ENCODE measurements at places on chromosomes 6 and 20. TPM values are rescaled to one million over a fixed set of nuclear protein-coding genes. Genes with fewer than 3 reads are reported as not detected.
A peak's percentile ranks its signal among the peaks of the same experiment; 100 is the strongest.

GRCh38 chr6:15183979-15184378, 61.9 kb upstream of the JARID2 start:
- no peak for DNase-seq
- H3K27ac ChIP-seq = no peak overlapping the region
- H3K36me3 ChIP-seq = no peaks in the 10 kb centered on the region
- H3K27me3 ChIP-seq = no peaks in the 10 kb centered on the region

SIM1 gene
- not detected for total RNA-seq

NRSN1 gene
- not detected for total RNA-seq

FLRT3 gene
- total RNA-seq = not detected

GRCh38 chr6:69768664-69769063, 28.1 kb downstream of the LMBRD1 start:
- H3K27ac ChIP-seq = no peak overlapping the region
- no peak overlapping the region for H3K4me3 ChIP-seq
- DNase-seq = no peak
- H3K27me3 ChIP-seq = no peaks in the 10 kb centered on the region

HLA-DPA1 gene
- total RNA-seq = 665 TPM

DNA sequence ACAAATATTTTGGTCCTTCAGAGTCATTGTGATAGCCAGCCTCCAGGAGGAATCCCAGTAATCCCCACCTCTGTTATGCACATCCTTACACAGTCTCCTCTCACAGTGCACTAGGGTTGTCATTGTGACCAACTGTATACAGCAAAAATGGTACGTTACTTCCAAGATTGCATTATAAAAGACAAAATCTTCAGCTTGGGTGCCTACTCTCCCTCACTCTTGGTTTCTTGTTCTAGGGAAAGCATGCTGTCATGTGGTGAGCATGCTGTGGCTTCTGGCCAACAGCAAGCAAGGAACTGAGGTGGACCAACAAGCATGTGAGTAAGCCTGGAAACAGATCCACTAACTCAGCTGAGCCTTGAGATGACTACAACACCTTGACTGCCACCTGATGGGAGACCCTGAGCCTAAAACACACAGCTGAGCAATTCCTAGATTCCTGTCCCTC, 130.1 kb upstream of the DST start:
- DNase-seq = no peak
- no peak overlapping the region for H3K4me3 ChIP-seq
- H3K4me1 ChIP-seq = no peaks in the 10 kb centered on the region
- H3K36me3 ChIP-seq = no peaks in the 10 kb centered on the region

DNA sequence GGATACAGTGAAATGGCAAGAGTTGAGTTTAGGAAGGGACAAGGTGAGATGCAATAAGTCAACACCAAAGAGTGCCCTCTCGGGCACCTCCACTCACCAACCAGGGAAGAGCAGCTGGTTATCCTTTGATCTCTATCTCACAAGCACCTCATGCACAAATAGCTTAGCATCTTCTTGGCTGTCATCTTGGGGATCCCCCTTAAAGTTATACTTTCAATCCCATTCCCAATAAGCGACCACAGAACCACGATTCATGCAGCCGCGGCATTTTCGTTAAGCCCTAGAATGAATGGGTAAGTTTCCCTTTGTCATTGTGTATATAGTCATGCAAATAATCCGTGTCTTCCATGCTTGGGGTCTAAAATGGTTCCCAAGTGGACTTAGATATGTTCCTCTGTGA, 73.5 kb downstream of the ADTRP start:
- H3K27ac ChIP-seq = no peak overlapping the region
- no peaks in the 10 kb centered on the region for H3K36me3 ChIP-seq

CD24 gene
- 113 TPM for total RNA-seq

GRCh38 chr6:2215342-2215741, 30.1 kb downstream of the GMDS start:
- DNase-seq = no peak
- no peak overlapping the region for H3K27ac ChIP-seq
- H3K4me3 ChIP-seq = no peak overlapping the region
- H3K27me3 ChIP-seq = no peaks in the 10 kb centered on the region
- no peaks in the 10 kb centered on the region for H3K4me1 ChIP-seq

DNA sequence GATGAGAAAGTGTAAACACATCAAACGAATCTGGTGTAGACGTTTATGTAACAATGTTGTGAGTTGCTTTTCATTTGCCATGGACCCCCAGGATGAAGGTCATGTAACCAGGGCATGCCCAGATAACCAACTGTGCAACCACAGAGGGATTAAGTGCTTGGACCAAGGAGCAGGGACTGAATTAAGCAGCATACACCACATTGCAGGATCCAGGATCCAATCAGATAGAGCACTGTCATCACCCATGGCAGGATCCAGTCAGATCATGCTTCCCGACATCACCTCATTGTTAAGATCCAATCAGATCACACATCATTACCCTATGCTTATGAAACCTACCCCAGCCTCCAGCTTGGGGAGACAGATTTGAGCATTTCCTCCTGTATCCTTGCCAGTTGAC, 74.3 kb upstream of the RCAN2 start:
- H3K4me1 ChIP-seq = no peaks in the 10 kb centered on the region
- no peak for DNase-seq
- H3K4me3 ChIP-seq = no peak overlapping the region
- H3K27me3 ChIP-seq = no peaks in the 10 kb centered on the region

DNA sequence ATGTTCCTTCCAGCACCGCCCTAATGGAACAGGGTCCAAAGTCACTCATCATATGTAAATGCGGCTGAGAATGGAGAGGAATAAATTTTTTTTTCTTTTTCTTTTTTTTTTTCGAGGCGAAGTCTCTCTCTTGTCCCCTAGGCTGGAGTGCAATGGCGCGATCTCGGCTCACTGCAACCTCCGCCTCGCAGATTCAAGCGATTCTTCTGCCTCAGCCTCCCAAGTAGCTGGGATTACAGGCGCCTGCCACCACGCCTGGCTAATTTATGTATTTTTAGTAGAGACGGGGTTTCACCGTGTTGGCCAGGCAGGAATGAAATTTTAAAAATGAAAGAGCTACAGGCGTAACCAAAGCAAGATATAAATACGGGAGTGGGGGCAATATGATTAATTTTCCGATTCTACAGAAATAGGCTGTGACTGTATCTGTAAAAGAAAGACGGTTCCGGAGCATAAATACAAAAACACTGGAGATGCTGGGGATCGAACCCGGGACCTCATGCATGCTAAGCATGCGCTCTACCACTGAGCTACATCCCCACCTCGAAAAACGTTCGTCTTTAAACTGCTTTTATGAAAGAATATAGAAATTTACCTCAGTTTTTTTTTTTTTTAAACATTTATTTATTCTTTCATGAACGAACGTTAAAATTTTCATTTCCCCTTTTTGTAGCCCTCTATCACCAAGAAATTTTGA, 132.2 kb downstream of the GPX5 start:
- H3K27me3 ChIP-seq = no peaks in the 10 kb centered on the region
- peaks cover 22% of the 10 kb centered on the region for H3K4me1 ChIP-seq
- peak overlapping the region; percentile 44 for H3K4me3 ChIP-seq
- DNase-seq = peak; percentile 66
- H3K36me3 ChIP-seq = no peaks in the 10 kb centered on the region

DNA sequence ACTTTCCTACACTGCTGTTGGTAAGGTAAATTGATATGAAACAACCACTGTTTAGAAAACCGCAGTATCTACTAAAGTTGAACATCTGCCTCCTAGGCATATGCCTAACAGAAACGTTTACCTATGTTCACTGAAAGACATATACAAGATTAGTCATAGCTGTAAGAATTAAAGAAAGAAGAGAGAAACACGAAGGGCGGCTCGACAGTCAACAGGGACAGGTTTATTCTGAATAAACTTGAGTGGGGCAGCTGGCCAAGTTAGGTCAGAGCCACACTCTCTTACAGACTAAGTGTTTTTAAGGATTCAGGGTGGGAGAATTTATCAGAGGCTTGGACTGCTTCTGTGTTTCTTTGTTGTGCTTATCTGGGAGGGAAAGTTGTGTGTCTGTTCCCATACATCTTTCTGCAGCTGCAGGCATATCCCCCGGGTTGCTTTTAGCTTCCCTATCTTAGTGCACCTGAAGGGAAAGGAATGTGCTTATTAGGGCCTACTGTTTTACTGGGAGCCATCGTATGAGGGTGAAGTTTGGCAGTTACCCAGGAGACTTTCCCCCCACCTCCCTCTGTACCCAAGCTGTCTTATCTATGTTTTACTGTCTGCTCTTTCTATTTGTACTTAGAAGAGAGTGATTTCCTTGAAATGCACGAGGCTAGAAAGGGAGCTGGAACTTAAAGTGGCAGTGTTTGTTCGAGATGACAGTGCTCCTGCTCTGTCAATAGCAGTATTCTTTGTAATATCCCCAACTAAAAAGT, 20.4 kb downstream of the PROCR start:
- H3K27ac ChIP-seq = no peak overlapping the region
- DNase-seq = no peak
- H3K4me1 ChIP-seq = no peaks in the 10 kb centered on the region
- H3K36me3 ChIP-seq = no peaks in the 10 kb centered on the region
- H3K4me3 ChIP-seq = no peak overlapping the region
- H3K27me3 ChIP-seq = no peaks in the 10 kb centered on the region

- no peaks in the 10 kb centered on the region for H3K36me3 ChIP-seq
- DNase-seq = no peak
- H3K27ac ChIP-seq = no peak overlapping the region
- no peaks in the 10 kb centered on the region for H3K4me1 ChIP-seq
Measured at GRCh38 chr6:48144021-48144420, 33.0 kb upstream of the PTCHD4 start.

C6orf118 gene
- not detected for total RNA-seq

- H3K36me3 ChIP-seq = no peaks in the 10 kb centered on the region
- H3K27ac ChIP-seq = no peak overlapping the region
- H3K27me3 ChIP-seq = no peaks in the 10 kb centered on the region
- H3K4me1 ChIP-seq = no peaks in the 10 kb centered on the region
Measured at GRCh38 chr6:10081957-10082356, 332.9 kb downstream of the TFAP2A start.

TCP11 gene
- not detected for total RNA-seq

GRCh38 chr6:41286544-41287346, at the start of gene TREM1:
TSS of gene TREM1 (minus strand) at chr6:41286682. CDS start at chr6:41286655, 27 bp downstream.
- no peaks in the 10 kb centered on the region for H3K27me3 ChIP-seq
- no peak for DNase-seq
- no peaks in the 10 kb centered on the region for H3K36me3 ChIP-seq
- no peak within 1 kb of the TSS for H3K27ac ChIP-seq
- H3K4me1 ChIP-seq = no peaks in the 10 kb centered on the region

ZFP57 gene
- total RNA-seq = 5.0 TPM

GRCh38 chr6:72348926-72349325, 272.9 kb upstream of the KCNQ5 start:
- H3K4me3 ChIP-seq = no peak overlapping the region
- DNase-seq = no peak
- H3K36me3 ChIP-seq = no peaks in the 10 kb centered on the region

DNA sequence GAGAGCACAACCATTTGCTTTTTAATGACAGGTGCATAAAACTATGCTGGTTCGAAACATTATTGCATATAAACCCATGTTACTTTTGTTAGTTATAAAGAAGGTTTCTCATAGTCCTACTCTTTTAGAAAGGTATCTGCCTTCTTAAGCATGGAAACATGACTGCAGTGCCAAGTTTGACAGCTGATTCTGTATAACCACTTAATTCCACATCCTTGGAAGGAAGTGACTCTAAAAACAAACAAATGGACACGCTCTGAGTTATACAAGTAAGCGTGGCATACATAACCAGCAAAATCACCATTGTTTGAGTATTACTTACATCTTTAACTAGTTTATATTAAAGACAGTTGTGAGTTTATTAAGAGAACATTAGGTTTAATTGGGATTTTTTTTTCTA, 125.0 kb upstream of the HDGFL1 start:
- H3K27me3 ChIP-seq = no peaks in the 10 kb centered on the region
- no peaks in the 10 kb centered on the region for H3K36me3 ChIP-seq
- H3K4me3 ChIP-seq = no peak overlapping the region
- no peaks in the 10 kb centered on the region for H3K4me1 ChIP-seq

DNA sequence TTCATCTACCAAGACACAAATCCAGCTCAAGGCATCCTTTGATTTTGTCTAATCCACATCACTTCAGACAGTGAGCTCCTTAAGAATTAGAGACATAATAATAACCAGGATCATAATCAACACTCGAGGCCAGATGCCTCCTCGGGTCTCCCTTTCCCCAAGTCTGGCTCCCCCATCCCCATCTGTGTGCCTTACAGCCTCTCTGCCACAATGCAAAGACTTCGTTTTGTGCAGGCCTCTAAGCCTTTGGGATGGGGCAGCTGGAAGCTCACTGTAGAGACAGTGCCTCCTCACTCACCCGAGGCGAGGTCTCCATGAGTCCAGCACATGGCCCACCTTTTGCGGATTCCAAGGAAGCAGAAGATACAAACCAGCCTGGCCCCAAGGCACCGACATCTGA, 30.3 kb downstream of the LRFN2 start:
- no peak overlapping the region for H3K27ac ChIP-seq
- no peak for DNase-seq
- no peaks in the 10 kb centered on the region for H3K27me3 ChIP-seq
- no peak overlapping the region for H3K4me3 ChIP-seq

- no peaks in the 10 kb centered on the region for H3K36me3 ChIP-seq
- no peak for DNase-seq
- H3K27me3 ChIP-seq = no peaks in the 10 kb centered on the region
- no peak overlapping the region for H3K27ac ChIP-seq
Measured at GRCh38 chr20:49561256-49561655, 6.7 kb downstream of the PTGIS start.

MAS1 gene
- total RNA-seq = not detected

GPLD1 gene
- 6.2 TPM for total RNA-seq

GRCh38 chr6:284486-284885, 7.8 kb upstream of the DUSP22 start:
- no peak overlapping the region for H3K4me3 ChIP-seq
- no peak for DNase-seq
- no peaks in the 10 kb centered on the region for H3K27me3 ChIP-seq
- H3K4me1 ChIP-seq = peaks cover 40% of the 10 kb centered on the region

DNA sequence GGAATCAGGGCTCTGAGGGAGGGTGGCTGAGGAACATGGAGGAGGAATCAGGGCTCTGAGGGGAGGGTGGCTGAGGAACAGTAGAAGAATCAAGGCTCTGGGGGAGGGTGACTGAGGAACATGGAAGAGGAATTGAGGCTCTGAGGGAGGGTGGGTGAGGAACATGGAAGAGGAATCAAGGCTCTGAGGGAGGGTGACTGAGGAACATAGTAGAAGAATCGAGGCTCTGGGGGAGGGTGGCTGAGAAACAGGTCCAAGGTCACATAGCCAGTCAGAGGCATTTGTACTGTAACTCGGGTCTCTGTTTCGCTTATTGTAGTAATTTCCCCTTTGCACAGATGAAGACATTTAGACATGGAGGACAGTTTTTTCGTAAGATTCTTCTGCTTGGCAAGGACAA, 164.8 kb downstream of the SOBP start:
- H3K27ac ChIP-seq = no peak overlapping the region
- no peaks in the 10 kb centered on the region for H3K27me3 ChIP-seq
- H3K4me1 ChIP-seq = peaks cover 57% of the 10 kb centered on the region
- H3K4me3 ChIP-seq = no peak overlapping the region
- no peaks in the 10 kb centered on the region for H3K36me3 ChIP-seq

DNA sequence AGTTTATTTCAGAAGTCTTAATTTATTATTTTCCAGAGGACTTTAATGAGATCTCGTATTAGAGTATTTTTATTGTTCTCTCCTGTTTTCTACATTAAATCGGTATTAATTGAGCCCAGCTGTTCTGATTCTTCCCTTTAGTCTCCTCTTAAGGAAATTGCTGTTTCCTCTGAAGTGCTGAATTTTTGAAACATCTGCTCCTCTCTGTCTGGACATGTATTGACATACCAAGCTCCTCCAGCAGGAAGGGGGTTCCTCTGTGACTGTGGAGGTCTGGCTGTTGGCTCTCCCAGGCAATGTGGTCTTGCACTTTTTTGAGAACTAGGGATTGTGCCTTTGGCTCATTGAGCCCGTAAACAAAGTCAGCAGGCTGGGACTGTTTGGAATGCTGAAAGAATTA, 74.9 kb downstream of the MAP3K4 start:
- no peak for DNase-seq
- no peak overlapping the region for H3K27ac ChIP-seq
- H3K36me3 ChIP-seq = peaks cover 1% of the 10 kb centered on the region

DEFB124 gene
- not detected for total RNA-seq
